IMR-90 (cell line): ENCODE measurements at places on chromosomes 7 and 10. TPM values are rescaled to one million over a fixed set of nuclear protein-coding genes. Genes with fewer than 3 reads are reported as not detected.

DNA sequence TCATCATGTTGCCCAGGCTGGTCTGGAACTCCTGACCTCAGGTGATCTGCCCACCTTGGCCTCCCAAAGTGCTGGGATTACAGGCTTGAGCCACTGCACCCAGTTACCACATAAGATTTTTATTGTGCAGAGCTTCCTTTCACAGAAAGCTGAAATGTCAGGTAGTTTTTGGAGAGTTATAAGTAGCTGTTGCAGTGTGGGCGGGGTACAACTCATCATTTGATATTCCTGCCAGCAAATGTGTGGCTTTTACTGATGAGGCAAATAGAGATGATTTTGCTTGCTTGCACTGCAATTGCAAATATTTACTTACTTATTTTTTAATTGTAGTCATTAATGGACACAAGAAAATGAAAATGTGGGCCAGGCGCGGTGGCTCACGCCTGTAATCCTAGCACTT lies 32.4 kb downstream of the NKX2-3 start:
- H3K27me3 ChIP-seq, result peaks cover 10% of the 10 kb centered on the region
- H3K36me3 ChIP-seq, result no peaks in the 10 kb centered on the region
- no peaks in the 10 kb centered on the region for H3K4me1 ChIP-seq
- no peak for DNase-seq

DNA sequence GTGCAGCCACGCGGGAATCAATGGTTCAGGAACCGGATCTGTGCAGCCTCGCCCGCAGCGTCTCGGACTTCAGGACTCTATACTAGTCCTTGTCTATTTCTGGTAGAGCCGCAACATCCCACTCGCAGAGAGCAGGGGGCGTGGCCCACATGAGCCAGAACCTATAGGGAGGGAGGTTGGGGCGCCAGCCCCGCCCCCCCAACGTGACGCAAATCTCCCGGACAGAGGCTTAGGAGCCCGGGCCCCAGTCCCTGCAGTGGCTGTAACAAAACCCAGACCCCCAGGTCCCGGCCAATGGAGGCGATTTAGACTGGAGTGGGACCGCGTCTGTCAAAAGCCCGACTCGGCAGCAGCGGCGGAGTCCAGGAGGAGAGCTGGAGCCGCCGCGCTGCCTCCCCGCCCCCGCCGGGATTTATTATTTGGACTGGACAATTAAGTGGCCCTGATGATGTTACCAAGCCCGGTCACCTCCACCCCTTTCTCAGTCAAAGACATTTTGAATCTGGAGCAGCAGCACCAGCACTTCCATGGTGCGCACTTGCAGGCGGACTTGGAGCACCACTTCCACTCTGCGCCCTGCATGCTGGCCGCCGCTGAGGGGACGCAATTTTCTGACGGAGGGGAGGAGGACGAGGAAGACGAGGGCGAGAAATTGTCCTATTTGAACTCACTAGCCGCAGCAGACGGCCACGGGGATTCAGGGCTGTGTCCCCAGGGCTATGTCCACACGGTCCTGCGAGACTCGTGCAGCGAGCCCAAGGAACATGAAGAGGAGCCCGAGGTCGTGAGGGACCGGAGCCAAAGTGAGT lies at the start of gene NKX2-3:
Gene NKX2-3 (plus strand): TSS at position 256 of the 809 bp plus-strand sequence. CDS start 190 bp downstream, at position 446.
- peaks cover 93% of the 10 kb centered on the region for H3K27me3 ChIP-seq
- H3K36me3 ChIP-seq, result no peaks in the 10 kb centered on the region
- H3K4me3 ChIP-seq, result no peak within 1 kb of the TSS
- H3K4me1 ChIP-seq, result peaks cover 4% of the 10 kb centered on the region; the same call in 1 of the 2 replicates
- peak; percentile 46 for DNase-seq
- H3K27ac ChIP-seq, result no peak within 1 kb of the TSS

DNA sequence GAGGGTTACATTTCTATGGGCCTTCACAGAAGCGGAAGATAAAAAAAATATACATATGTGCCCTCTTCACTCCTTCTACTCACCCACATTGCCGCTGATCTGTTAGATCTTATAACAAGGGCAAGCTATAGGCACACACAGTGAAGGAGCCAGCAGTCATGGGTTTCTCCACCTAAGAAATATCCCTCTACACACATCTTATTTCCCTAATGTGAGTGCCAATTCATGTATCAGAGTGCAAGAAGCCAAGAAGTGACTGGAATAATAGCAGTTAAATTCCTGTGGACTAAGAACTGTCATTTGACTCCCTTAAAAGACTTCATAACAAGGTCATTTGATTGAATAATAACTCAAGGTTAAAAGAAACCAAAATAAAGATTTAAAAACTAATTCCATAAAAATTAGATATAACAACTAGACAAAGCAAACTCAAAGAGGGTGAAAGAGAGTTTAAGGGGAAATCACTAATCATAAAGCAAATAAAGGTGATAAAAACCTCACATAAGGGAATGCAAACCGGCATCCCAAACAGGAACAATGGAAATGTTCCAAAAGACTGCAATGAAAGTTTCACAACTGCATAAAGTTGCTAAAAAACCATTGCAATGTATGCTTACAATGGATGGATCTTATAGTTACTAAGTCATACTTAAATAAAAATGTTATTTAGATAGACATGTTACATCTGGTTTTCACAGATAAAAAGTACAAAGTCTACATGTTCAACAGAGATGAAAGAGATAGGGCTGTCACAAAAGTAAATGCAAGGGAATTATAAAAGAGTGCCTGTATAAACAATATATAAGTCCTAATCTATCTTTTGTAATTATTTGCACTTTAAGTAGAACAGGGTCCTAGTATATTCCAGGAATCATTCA lies 42.8 kb downstream of the ARHGAP21 start:
- H3K27me3 ChIP-seq, result no peaks in the 10 kb centered on the region
- no peak overlapping the region for H3K4me3 ChIP-seq
- H3K27ac ChIP-seq, result no peak overlapping the region
- DNase-seq, result peak; percentile 49

GRCh38 chr7:151244841-151245346 lies 3.6 kb downstream of the SMARCD3 start:
- H3K4me1 ChIP-seq, result peaks cover 32% of the 10 kb centered on the region
- H3K27me3 ChIP-seq, result no peaks in the 10 kb centered on the region
- no peak overlapping the region for H3K27ac ChIP-seq
- no peak for DNase-seq

GRCh38 chr7:51234139-51234538 lies 82.5 kb downstream of the COBL start:
- no peak for DNase-seq
- no peak overlapping the region for H3K4me3 ChIP-seq
- no peaks in the 10 kb centered on the region for H3K36me3 ChIP-seq
- H3K27me3 ChIP-seq, result no peaks in the 10 kb centered on the region
- H3K4me1 ChIP-seq, result no peaks in the 10 kb centered on the region

DNA sequence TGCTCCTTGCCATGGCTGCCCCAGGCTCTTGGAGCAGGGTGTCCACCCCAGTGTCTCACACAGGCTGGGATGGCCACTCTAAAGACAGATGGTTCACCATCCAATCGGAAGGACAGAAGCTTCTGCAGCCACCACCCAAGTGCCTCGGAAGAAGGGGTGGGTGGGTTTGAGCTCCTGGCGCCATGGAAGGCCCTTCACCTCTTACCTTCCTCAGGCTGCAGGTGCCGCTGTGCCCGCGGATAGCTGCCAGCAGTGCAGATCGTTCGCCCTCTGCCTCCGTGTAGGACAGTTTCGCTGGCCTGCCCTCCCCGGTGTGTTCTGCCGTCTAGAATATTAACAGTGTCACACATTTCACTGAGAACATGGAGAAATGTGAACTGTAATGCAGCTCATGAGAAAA lies 243.6 kb upstream of the GRB10 start:
- H3K36me3 ChIP-seq, result no peaks in the 10 kb centered on the region
- H3K4me1 ChIP-seq, result peaks cover 17% of the 10 kb centered on the region
- no peak overlapping the region for H3K4me3 ChIP-seq
- no peaks in the 10 kb centered on the region; the same call in 1 of the 2 replicates for H3K27me3 ChIP-seq
- H3K27ac ChIP-seq, result no peak overlapping the region

- no peak overlapping the region for H3K27ac ChIP-seq
- H3K4me1 ChIP-seq, result 0 out of 2 replicates have a peak, but pooled peaks cover 1% of the 10 kb centered on the region
- H3K36me3 ChIP-seq, result no peaks in the 10 kb centered on the region
- H3K4me3 ChIP-seq, result no peak overlapping the region
- H3K27me3 ChIP-seq, result no peaks in the 10 kb centered on the region
These were observed 8.6 kb upstream of the RFC2 start for GRCh38 chr7:74262639-74263398.

- no peaks in the 10 kb centered on the region for H3K27me3 ChIP-seq
- no peak overlapping the region for H3K27ac ChIP-seq
- H3K4me3 ChIP-seq, result no peak overlapping the region
- DNase-seq, result no peak
- peaks cover 11% of the 10 kb centered on the region for H3K36me3 ChIP-seq
These were observed 8.9 kb upstream of the MAGI2 start for GRCh38 chr7:79462390-79462789.

DNA sequence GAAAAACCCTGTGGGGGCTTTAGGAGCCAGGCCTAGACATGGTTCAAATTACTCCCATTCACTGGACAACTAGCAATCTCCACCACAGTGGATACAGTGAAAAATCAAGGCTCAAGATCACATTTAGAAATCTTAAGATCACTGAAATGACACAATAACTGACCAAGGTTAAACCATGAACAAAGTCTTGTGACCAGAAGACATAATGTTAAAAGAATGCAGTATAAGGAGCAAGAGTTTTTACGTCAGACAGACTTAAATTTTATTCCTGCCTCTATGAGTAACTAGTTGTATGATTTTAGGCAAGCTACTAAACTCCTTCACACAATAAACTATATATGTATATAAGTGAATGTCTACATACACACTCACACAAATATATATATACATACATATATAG lies 68.5 kb downstream of the MICU1 start:
- peaks cover 2% of the 10 kb centered on the region for H3K4me1 ChIP-seq
- H3K27me3 ChIP-seq, result no peaks in the 10 kb centered on the region
- DNase-seq, result peak; percentile 79
- peaks cover 7% of the 10 kb centered on the region for H3K36me3 ChIP-seq
- peak overlapping the region; percentile 30; the same call in 1 of the 2 replicates for H3K27ac ChIP-seq

- no peaks in the 10 kb centered on the region for H3K36me3 ChIP-seq
- no peak overlapping the region for H3K27ac ChIP-seq
- no peaks in the 10 kb centered on the region for H3K27me3 ChIP-seq
- no peaks in the 10 kb centered on the region for H3K4me1 ChIP-seq
These were observed 38.0 kb upstream of the MKX start for GRCh38 chr10:27783660-27784059.

DNA sequence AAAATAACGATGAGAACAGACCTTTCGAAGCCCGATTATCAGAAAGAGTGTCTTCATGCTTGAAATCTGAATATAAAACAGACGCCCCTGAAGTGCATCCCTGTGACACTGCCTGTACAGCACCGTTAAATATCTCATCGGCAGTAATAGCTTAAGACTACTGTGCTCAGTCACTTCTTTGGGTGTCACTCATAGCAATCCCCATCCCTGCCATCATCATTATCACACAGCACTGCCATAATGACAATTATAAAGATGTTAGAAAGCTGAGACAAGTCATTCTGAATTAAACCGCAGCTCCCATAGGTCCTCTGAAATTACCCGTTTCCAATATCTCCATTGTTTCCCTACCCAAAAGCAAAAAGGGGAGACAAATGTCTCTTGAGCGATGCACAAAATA lies 567.7 kb upstream of the C7orf33 start:
- no peaks in the 10 kb centered on the region for H3K4me1 ChIP-seq
- no peak overlapping the region for H3K27ac ChIP-seq
- H3K4me3 ChIP-seq, result no peak overlapping the region
- no peaks in the 10 kb centered on the region for H3K27me3 ChIP-seq
- no peak for DNase-seq
- no peaks in the 10 kb centered on the region for H3K36me3 ChIP-seq

GRCh38 chr10:57624066-57624465 lies 643.6 kb downstream of the IPMK start:
- no peak overlapping the region for H3K27ac ChIP-seq
- no peaks in the 10 kb centered on the region for H3K4me1 ChIP-seq
- no peaks in the 10 kb centered on the region for H3K36me3 ChIP-seq
- no peaks in the 10 kb centered on the region for H3K27me3 ChIP-seq

- no peak for DNase-seq
- H3K27ac ChIP-seq, result no peak overlapping the region
- no peaks in the 10 kb centered on the region for H3K36me3 ChIP-seq
- H3K4me1 ChIP-seq, result no peaks in the 10 kb centered on the region
- H3K4me3 ChIP-seq, result no peak overlapping the region
- H3K27me3 ChIP-seq, result peaks cover 61% of the 10 kb centered on the region
These were observed 31.5 kb upstream of the BTRC start for GRCh38 chr10:101322266-101323108.

- no peaks in the 10 kb centered on the region for H3K4me1 ChIP-seq
- H3K4me3 ChIP-seq, result no peak overlapping the region
- H3K27me3 ChIP-seq, result 0 out of 2 replicates have a peak, but pooled peaks cover 1% of the 10 kb centered on the region
- DNase-seq, result no peak
These were observed 28.0 kb upstream of the CTTNBP2 start for GRCh38 chr7:117901089-117901797.

Gene RPA3
- 12.7 and 25.0 TPM in 2 replicates for total RNA-seq

Gene CLDN4
- 2.9 and 3.9 TPM in 2 replicates for total RNA-seq
